ENCODE measurements at places on chromosomes 3 and 15. TPM values are rescaled to one million over a fixed set of nuclear protein-coding genes. Genes with fewer than 3 reads are reported as not detected.

The KNL1 gene
- 35.3 TPM for total RNA-seq

The PROK2 gene
- total RNA-seq = 0.25 TPM

The KCNMB3 gene
- total RNA-seq = 3.1 TPM

DNA sequence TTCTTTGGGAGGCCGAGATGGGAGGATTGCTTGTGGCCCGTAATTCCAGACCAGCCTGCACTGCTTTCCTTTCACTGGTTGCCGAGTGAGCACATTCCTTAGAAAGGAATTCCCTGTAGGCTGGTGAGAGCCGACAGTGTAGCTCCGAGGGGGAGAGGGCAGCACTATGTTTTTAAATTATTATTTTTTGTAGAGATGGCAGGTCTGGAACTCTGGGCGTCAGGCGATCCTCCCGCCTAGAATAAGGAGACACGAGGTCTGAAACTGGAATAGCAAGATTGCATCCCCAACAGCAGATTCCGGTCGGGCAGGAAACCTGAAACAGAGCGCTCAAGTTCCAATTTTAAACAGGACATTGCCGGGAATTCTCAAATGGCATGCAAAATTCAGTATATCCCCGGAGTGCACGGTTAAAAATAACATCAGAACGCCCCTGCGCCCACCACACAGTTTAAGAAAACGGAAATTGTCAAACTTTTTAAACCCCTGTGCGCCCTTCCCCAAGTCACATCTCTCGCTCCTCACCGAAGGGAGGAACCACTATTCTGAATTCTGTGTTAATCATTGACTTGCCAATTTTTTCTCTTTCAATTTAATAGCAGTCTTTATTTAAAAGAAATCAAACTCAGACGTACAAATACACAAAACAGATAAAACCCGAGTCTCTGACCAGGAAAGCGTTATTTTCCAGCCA, 643 bp upstream of the RNU5B-1 start:
- no peak for DNase-seq

DNA sequence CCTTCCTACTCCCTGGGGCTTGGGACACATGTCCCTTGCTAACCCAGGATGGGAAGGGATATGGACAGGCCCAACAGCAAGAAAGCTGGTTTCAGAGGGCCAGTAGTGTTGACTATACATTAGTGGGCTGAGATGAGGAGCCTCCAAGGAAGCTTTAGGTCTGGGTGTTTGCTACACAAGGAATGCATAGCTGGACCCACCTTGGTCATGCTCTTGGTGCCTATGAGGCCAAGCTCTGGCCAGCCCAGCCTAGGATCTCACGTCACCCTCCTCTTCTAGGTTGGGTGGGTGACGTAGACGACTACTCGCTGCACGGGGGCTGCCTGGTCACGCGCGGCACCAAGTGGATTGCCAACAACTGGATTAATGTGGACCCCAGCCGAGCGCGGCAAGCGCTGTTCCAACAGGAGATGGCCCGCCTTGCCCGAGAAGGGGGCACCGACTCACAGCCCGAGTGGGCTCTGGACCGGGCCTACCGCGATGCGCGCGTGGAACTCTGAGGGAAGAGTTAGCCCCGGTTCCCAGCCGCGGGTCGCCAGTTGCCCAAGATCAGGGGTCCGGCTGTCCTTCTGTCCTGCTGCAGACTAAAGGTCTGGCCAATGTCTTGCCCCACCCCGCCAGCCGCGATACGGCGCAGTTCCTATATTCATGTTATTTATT, 653 bp upstream of the WDR6 start:
- no peak for DNase-seq

GRCh38 chr3:171646357-171647133, 163.7 kb downstream of the PLD1 start:
- DNase-seq = no peak

Measured in neural crest cell (in vitro differentiated cells).